Glomerular endothelial cell (primary cell): ENCODE measurements at places on chromosomes 16 and 17. TPM values are rescaled to one million over a fixed set of nuclear protein-coding genes. Genes with fewer than 3 reads are reported as not detected.

HSPB9 gene
- not detected in 2 replicates for total RNA-seq

MYH2 gene
- not detected in 2 replicates for total RNA-seq

HEATR9 gene
- total RNA-seq: not detected in 2 replicates

TELO2 gene
- total RNA-seq: 17.3 and 26.4 TPM in 2 replicates

CASKIN1 gene
- total RNA-seq: 0.10 and 0.18 TPM in 2 replicates

CACNG5 gene
- not detected in 2 replicates for total RNA-seq

TAC4 gene
- total RNA-seq: not detected in 2 replicates

- no peak for DNase-seq
Observed at GRCh38 chr17:75392559-75392958, 12.9 kb downstream of the GRB2 start.

DNA sequence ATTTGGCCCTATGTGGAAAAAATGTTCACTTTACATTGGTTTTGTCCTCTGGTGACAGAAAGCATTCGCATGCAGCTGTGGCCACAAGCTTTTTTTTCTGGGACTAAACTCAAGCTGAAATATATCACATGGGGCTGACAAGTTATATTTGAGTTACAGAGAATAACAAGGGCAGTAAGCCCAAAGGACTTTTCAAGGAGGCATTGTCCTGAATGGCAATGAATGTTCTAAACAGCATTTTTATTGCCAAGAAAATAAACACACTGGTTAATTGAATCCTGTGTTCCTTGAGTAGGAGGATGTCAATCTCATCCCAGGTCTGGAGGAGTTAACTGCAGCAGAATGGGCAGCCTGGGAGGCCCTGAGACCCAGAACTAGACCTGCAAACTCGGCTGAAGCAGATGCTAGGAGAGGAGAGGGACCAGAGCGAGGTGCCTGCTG, 114.5 kb downstream of the COPRS start:
- no peak for DNase-seq

DNA sequence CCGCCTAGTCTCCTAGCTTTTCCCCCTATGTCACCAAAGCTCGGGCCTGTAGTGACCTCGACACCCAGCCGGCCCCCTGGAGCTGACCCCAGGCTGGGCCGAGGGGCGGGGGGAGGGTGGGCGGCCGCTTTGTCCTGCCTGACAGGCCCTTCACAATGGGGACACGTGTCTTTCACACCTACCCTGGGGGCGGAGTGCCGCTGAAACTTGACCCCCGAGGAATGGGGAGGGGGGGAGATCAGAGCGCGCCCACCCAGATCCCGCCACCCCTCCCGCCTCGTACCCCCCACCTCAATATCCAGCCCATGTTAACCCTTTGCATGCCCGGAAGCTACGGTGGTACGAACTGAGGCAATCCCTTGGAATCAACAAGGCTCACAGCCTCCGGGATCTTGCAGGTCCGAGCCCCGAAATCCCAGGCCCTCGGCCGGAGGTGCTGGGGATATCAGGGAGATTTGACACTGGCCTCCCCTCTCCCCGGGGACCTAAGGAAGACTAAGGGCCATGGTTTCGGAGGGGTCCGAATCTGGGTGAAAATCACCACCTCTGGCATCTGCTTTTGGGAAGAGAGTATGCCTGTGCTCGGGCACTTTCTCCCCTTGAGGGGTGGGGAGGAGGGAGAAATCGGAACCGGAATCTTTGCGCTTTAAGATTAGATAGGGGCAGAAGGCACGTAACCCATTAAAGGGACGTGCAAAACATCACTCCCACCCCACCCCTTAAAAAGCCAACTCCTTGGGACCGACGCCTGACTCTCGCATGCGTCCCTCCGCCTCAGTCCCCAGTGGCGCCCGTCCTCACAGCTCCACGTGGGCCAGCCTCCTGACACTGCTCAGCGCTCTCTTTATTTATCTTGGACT, 2.6 kb downstream of the NOG start:
- DNase-seq: no peak

- DNase-seq: no peak
Observed at GRCh38 chr17:43772877-43773648, 5.7 kb downstream of the DUSP3 start.

GRCh38 chr16:67661886-67662652, 1.3 kb downstream of the PARD6A start:
- DNase-seq: no peak

DNA sequence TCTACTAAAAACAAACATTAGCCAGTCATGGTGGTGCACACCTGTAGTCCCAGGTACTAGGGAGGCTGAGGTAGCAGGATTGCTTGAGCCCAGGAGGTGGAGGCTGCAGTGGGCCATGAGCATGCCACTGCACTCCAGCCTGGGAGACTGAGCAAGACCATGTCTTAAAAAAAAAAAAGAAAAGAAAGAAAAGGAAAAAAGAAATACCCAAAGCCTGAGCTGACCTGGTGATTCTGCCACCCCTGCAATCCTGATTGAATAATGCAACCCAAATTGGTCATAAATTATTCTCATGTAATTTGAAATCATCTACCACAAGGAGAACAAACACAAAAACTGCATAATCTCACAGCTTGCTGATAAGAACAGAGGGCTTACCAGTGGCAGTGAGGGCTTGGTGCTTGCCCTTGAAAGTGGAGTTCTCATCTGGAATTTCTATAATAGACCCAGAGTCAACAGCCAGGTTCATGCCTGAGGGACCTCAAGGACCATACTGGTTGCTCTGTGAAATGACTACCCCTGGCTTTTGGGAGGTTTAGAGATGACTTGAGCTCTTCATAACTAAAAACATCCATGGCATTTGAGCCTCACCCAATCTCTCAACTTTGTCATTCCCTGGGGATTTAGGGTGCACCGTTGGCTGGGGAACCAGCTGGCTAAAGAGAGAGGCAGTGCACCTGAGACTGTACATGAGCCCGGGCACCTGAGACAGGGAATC, 35.4 kb upstream of the TMC5 start:
- no peak for DNase-seq

- DNase-seq: no peak
Observed at GRCh38 chr17:2853283-2854142, 57.3 kb downstream of the RAP1GAP2 start.

DNA sequence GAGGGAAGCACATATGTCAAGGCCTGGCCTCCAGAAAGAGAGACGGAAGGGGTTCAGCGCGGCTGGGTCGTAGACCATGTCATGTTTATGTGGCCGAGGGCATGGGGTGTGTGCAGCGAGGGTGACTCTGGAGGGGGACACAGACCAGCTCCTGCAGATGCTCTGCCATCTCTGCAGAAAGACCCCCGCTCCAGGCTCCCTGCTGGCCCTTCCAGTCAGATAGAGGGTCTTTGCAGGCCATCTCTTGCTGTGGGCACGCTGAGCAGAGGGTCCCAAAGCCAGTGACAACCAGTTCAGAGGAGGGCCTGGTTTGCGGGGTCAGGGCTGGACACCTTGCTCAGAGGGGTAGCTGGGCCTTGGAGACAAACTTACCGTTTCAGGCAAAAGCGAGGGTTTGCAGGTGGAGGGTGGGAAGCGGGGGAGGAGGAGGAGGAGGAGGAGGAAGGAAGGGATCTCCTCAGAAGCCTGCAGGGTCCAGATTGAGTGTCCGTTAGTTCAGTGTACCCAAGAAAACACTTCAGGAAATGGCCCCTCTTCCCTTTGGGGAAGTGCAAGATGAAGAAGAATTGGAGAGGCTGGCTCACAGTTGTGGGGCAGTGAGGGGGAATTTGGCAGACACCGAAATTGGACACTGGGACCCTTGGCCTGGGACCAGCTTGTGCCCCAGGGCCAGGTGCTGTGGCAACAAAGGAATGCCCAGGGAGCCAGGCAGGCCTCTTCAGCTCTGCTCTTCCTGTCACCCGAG, 102.8 kb downstream of the CMIP start:
- no peak for DNase-seq

GRCh38 chr17:28667870-28668269, 5.9 kb downstream of the SUPT6H start:
- DNase-seq: no peak

- DNase-seq: no peak
Observed at GRCh38 chr17:50541716-50542688, 5.0 kb upstream of the SPATA20 start.

DNA sequence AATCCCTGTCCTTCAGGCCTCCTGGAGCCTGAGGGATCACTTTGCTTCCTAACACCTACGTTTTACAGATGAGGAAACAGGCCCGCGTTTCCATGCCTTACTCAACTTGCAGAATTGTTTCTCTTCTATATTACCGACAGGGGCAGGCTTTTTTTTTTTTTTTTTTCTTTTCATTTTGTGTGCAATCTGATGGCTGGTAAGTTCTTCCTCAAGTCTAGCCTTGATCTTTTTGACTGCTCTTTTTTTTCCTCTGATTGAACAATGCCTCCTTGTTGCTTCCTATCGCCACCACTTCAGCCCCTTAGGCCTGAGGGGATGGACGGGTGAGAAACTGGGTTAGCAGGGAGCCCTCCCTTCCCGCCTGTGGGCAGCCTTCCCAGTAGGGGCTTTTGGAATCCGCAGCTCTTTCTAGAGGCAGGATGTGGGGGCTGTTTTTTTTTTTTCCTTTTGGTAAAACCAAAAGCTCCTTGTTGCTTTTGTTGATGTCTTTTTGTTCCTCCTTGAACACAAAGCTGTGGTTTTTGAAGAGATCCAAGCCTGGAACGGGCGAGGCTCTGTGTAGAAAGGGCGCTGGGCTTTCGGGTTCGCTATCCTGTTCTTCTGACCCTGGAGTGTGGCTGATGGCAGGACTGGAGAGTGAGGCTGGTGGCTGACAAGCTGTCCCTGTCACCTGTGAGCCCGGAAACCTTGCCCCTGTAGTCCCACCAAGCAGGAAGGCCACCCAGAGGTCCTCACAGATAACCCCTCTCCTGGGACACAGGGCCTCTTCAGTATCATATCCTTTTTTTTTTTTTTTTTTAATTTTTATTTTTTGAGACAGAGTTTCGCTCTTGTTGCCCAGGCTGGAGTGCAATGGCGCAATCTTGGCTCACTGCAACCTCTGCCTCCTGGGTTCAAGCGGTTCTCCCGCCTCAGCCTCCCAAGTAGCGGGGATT, 14.0 kb downstream of the LASP1 start:
- DNase-seq: no peak

- no peak for DNase-seq
Observed at GRCh38 chr17:41559548-41559947, 12.3 kb downstream of the KRT9 start.

DNA sequence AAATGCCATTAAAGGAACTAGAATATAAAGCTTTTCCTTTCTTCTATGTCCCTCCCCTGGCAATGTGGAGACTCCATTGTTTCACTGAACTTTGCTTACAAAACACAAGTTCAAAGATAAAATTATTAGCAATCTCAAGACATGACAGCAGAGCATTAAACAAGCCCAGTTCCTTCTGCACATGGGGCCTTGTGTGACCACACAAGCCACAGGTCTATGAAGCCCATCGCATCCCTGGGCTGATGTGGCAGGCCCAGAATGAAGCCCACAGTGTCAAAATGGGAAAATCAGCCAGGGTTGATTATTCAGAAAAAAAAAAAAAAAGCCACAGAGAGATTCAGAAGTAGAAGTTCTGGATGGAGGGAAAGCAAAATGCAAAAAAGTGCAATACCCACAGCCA, 12.9 kb upstream of the SLC39A11 start:
- no peak for DNase-seq

DNA sequence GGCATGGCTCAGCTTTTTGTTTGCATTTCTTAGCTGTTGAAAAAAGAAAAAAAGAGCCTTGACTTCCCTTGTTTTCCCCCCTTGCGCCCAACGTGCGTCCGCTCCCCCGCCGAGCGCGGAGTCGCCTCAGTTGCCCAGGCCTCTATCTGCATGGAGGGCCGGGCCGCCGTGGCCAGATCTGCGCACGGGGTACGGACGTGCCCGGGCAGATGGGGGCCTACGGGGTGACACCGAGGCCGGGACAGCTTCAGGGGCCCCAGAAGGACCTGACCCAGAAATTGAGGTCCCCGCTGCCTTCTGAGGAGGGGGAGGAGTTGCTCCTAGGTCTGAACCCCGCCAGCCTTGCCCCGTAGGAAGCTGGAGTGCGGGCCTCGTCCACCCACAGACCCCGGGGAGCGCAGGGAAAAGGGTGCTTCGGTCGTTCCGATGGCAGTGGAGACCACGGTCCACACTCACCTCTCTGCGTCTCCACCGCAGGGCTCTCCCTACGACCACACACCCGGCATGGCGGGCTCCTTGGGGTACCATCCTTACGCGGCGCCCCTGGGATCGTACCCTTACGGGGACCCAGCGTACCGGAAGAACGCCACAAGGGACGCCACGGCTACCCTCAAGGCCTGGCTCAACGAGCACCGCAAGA, 1.5 kb downstream of the IRX5 start:
- no peak for DNase-seq

DNA sequence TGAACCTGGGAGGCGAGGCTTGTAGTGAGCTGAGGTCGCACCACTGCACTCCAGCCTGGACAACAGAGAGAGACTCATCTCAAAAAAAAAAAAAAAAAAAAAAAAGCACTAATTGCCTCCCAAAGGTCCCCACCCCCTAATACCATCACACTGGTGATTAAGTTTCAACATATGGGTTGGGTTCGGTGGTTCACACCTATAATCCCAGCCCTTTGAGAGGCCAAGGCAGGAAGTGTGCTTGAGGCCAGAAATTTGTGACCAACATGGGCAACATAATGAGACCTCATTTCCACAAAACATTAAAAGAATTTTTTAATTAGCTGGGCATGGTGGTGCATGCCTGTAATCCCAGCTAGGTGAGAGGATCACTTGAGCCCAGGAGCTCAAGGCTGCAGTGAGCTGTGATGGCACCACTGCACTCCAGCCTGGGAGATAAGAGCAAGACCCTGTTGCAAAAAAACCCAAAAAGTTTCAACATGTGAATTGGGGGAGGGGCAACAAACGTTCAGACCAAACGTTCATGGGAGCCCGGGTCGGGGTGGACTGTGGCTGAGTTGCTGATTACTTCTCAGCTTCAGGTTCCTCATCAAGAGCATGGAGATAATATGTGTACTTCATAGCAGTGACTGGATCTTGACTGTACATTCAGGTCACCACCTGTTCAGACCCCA, 62.1 kb upstream of the NOL11 start:
- no peak for DNase-seq

- no peak for DNase-seq
Observed at GRCh38 chr17:56320443-56320842, 167.2 kb downstream of the ANKFN1 start.
